ENCODE measurements at places on chromosomes 16 and 17.

DNA sequence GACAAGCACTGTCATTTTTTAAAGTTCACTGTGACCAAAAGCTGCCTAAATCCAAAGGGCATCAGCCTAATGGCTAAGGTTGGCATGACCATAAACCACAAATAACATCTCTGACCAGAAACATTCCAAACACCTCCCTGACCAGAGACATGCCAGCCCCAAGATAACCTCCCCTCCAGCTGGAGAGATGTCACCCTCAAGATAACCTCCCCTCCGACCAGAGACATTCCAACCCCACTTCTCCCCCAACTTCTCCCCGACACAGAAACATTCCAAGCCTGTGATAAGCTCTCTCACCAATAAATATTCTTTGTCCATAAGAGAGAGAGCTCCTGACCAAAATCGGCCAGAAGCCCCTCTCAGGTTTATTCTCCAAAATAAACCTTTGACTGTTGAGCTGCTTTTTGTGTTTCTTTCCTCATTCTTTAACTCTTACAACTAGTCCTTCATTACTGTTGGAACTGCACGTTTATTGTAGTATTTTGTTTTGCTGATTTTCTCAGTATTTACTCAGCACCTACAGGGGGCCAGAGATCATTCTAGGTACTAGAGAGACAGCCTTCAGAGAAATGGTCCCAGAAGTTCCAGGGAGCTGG is 325.6 kb downstream of the SLC39A11 start:
- no peak for DNase-seq

- no peak for DNase-seq
Observed at GRCh38 chr17:78946631-78947030, 21.4 kb upstream of the TIMP2 start.

GRCh38 chr17:4463818-4464476 is 30.2 kb downstream of the SPNS3 start:
- no peak for DNase-seq

DNA sequence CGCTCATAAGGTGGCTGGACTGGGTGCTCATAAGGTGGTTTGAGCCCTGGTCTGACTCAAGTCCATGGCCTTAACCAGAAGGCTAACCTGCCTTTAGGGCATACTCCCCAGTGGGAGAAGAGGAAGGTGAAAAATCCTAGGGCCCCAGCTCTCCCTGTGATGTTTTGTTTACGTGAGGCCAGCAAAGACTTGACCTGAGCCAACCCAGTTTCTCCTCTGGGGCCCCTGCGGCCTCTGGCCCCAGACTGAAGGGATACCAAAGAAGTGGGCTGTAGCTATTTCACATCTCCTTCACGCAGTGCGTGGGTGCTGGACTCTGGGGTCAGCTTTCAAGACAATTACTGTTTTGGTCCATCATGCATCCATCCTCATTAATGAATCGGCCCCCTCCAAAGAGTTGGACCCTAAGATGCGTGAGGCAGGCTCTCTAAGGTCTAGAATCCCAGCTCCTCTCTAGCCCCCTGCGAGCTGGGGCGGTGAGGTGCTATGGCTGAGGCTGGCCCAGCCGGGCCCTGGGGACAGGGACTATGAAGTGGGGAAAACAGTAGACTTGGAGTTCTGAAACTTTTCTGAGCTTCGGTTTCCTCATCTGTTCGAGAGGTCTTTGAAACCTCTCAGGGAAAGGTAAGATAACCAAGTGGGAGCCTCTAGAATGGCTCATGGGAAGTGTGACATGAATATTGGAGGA is 1.5 kb downstream of the SH2B1 start:
- DNase-seq, result no peak

- no peak for DNase-seq
Observed at GRCh38 chr16:919658-920050, 51.1 kb downstream of the LMF1 start.

DNA sequence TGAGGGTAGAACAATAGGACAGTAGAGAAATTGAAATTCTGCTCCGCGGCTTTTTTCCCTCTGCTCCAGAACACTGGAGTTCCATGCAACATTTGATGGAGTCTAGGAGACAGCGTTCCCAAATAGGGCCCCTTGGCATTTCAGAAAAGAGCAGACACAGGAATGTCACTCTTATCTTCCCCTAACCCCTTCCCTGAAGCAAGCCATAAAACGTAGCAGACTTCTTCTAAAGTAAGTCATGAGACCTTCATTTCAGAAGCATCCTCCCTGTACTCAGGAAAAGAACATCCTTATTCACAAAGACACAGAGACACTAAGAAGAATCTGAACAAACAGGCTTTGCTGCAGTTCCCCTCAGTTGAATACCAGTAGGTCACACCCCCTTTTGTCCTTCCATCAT is 296.1 kb upstream of the SOX9 start:
- DNase-seq, result no peak

GRCh38 chr17:77151186-77151585 is 10.4 kb downstream of the SEC14L1 start:
- no peak for DNase-seq

- no peak for DNase-seq
Observed at GRCh38 chr16:1078579-1079021, 6.1 kb downstream of the SSTR5 start.

DNA sequence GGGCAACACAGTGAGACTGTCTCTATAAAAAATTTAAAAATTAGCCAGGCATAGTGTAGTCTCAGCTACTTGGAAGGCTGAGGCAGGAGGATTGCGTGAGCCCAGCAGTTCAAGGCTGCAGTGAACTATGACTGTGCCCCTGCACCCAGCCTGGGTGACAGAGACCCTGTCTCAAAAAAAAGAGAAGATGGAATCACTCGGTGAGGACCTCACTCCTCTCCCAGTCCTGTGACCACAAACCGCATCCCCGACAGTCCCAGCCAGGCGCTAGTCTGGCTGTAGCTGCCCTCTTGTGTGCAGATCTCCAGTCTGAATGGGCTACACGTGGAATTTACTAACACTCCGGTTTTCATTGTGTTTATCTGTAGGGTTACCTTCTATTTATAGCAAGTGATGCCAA is 11.1 kb downstream of the DEXI start:
- DNase-seq, result no peak

DNA sequence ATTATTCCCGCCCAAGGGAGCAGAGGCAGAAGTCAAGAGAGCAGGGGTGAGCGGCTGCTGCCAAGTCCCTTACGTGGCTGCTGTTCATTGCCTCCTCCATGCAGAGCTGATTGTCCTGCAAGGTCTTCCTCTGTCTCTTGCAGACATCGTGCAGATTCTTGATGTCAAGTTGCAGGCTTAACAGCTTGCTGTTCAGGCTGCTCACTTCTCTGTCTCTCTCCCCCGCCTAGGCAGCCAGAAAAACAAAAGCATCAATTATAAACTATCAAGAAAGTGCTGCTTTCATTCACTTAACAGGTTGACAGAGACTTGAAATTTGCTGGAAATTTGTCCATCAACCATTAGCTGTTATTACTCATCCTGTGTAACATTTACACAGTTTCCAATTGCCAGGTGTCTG is 7.3 kb downstream of the PMFBP1 start:
- no peak for DNase-seq

DNA sequence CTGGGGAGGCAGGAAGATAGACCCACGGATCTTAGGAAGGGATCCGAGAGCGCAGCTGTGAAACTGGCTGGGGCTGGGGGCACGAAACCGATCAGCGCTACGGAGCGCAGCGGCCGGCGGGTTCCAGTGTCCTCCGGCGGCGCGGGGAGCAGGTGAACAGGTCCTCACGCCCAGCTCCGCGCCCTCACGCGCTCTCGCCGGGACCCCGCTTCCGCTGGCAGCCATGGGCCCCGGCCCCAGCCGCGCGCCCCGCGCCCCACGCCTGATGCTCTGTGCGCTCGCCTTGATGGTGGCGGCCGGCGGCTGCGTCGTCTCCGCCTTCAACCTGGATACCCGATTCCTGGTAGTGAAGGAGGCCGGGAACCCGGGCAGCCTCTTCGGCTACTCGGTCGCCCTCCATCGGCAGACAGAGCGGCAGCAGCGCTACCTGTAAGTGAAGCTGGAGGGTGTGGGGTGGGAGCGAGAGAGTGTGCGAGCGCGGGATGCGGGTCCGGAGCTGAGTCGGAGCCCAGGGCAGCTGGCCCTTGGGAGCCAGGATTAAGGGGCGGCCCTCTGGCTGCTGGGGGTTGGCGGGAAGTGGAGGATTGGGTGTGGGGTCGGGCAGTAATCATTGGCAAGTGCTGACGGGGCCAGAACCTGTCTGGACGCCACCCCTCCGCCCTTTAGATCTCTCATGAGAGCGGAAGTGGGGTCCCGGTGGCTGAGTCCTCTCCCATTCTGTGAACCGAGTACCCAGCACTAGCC is 479 bp downstream of the ITGA3 start:
- DNase-seq, result no peak

GRCh38 chr16:48574766-48575165 is 35.2 kb downstream of the N4BP1 start:
- no peak for DNase-seq

DNA sequence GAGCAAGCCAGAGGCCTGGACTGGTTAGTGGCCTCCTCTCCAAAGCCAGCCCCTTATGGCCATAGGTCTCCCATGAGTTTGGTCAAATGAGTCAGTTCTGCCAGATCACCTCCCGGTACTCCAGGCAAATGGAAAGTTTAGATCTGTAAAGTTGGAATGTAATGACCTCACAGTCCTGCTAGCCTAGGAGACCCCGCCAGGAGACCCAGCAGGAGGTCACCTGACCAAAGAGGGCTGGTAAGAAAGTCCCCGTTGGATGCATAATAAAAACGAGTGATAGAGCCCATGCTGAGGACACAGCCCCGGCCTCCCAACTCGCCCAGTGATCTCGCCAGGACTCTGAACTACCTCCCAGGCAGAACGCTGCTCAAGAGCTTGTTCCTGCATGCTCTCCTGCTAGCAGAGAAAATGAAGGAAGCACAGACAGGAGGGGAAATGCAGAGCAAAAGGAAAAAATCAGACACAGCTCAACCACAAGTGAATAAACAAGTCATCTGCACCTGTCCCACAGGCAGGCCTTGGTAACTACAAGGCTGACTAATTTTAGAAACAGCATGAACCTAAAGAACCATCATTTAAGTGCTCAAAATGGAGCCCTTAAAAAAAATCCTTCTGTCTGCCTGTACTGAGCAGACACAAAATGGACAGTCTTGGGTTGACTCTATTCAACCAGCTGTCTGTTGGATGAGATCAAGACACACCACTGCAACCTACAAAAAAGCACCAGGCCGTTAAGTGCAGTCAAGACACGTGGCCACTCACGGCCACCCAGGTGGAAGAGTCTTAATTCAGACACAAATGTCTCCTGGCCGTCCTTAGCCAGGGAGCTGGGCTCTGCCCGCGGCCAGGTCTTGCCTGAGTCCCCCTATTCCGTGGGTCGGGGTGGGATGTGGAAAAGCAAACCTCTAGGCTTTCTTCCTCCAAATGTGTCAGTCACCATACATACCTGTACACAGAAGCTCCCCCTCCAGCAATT is 9.2 kb downstream of the CDIP1 start:
- no peak for DNase-seq

- DNase-seq, result peak; percentile 62
Observed at GRCh38 chr16:71492786-71493185, 3.7 kb upstream of the ZNF19 start.
